Stimulated activated CD8-positive, alpha-beta memory T cell treated with anti-CD3 and anti-CD28 coated beads, Interleukin-2, amount 100 ng/mL, for 48 hours (primary cell): ENCODE measurements at places on chromosomes 6 and 20.
A peak's percentile ranks its signal among the peaks of the same experiment; 100 is the strongest.

DNA sequence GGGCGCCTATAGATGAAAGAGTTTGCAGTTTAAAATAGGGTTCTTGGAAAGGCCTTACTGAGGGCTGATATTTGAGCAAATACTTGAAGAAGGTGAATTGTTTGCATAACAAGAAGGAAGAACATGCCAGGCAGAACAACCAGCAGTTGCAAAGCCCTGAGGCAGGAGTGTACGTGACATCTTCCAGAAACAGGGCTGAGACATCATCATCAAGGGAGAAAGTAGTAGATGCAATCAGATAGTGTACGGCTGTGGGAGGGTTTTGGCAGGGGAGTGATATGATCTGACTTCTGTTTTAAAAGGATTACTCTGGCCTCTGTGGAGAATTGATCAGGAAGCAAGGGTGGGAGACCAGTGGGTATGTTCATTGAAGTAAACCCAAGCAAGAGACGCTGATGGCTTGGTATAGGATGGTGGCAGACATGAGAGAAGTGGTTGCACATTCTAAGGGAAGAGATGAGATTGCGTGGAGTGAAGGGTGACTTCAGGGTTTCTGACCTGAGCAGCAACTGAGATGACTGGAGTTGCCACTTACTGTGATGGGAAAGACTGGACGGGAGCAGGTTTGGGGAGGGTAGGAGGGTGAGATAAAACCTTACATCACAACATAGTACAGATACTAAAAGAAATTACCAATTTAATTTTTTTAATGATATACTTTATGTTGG is 28.8 kb downstream of the RIOK1 start:
- DNase-seq: no peak

GRCh38 chr6:82555801-82556200 is 192.2 kb downstream of the TPBG start:
- no peak for DNase-seq

DNA sequence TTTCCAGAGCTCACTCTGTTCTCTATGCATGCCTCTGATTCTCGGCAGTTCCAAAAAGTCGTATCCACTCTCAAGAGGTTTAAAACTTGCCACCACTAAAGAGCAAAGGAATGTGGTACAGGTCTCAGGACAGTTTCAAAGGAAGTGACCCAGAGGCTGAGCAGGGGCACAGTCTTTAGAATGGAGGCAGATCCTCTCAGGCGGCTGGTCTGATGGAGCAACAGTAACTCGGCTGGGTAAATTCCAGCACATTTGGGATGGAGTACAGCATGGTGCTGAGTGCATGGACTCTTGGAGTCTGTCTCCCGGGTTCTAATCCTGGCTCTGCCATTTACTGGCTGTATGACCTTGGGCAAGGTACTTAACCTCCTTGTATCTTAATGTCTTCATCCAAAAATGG is 88.1 kb upstream of the BACH2 start:
- DNase-seq: no peak

DNA sequence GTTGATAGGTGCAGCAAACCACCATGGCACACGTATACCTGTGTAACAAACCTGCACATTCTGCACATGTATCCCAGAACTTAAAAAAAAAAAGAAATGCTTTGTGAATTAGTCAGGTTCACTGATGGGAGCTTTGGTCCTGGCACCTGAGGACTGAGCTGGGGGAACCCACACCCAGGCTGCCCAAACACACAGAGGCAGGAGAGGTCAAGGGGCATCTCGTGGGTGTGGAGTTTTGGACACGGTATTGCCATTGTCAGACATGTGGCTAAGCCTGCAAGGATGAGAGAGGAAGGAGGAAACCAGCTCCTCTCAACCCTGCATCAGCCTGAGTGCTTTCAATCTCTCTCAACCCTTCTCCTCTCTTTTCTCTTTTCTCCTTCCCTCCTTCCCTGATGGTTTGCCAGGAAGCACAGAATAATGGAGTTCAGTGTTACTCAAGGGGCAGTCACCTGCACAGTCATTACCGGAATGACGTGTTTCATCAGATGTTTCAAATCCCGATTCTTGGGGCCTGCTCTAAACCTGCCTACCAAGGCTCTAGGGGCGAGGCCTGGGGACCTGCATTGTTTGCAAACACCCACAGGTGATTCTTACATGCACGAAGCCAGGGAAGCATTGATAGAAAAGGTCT is 89.9 kb upstream of the NEDD9 start:
- no peak for DNase-seq

DNA sequence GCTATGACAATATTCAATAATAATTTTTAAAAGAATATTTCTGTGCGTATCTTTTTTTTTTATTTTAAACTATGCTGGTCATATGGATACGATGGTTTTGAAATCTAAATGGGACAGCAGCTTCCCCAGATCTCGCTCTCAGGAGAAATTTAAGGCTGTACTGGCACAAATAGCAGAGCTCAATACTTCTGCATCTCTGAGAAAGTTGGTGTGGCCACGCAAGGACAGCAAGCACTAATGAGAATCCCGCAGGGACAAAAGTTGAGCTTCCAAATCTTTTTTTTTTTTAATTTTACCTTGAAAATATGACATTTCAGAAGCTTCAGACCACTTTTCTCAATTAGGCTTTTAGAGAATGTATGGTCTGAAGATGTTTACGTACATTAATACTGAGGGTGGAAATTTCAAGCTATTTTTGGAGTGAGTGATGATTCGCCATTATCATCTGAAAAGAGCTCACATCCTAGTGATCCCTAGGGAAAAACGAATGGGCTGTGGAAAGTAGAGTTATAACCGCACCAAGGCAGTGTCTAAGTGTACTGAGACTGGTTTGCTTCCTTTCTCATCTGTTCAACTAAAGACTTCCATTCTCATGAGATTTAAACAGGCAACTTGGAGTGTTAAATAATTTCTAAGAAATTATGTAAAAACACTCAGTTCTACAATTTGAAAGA is 840.0 kb downstream of the C6orf118 start:
- DNase-seq: no peak

DNA sequence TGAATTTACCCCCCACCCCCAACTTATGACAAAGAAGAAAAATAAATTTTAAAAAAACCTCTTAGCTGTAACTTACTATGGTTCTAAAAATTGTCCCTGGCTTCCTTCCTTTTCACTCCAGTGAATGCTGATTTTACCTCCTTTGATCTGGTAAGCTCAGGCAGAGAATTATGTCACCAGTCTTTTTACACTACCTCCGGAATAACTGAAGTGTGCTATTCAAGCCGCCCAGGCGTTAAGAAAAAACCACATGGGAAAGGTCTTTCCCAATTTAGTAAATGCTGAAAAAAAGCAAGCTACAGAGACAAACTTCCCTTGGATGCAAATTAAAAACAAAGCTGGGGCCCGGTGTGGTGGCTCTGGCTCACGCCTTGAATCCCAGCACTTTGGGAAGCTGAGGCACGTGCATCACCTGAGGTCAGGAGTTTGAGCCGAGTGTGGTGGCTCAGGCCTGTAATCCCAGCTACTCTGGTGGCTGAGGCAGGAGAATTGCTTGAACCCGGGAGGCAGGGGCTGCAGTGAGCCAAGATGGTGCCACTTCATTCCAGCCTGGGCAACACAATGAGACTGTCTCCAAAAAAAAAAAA is 12.4 kb downstream of the SNX5 start:
- no peak for DNase-seq

GRCh38 chr6:144217264-144217663 is 66.9 kb downstream of the STX11 start:
- DNase-seq: no peak

- no peak for DNase-seq
Measured at GRCh38 chr6:92460133-92460532, 959.2 kb downstream of the EPHA7 start.

- no peak for DNase-seq
Measured at GRCh38 chr20:60804918-60805630, 447.0 kb upstream of the CDH4 start.

GRCh38 chr6:42746463-42747391 is 824 bp upstream of the TBCC start:
- DNase-seq: peak; percentile 71

DNA sequence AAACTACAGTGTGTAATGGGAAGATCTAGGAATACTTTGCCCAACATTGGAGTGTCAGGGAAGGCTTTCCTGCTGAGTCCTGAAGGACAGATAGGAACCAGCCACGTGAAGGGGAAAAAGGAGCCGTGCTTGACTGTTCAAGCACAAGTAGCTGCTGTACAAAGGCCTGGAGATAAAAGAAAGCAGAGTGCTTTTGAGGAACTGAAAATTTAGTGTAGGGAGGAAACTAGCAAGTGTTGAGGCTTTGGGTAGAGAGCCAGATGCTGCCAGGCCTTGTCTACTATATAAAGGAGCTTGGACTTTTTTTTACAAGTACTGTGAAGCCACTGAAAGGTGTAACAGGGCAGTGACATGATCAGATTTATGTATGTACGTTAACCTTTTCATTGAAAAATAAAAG is 39.0 kb downstream of the DSE start:
- no peak for DNase-seq

DNA sequence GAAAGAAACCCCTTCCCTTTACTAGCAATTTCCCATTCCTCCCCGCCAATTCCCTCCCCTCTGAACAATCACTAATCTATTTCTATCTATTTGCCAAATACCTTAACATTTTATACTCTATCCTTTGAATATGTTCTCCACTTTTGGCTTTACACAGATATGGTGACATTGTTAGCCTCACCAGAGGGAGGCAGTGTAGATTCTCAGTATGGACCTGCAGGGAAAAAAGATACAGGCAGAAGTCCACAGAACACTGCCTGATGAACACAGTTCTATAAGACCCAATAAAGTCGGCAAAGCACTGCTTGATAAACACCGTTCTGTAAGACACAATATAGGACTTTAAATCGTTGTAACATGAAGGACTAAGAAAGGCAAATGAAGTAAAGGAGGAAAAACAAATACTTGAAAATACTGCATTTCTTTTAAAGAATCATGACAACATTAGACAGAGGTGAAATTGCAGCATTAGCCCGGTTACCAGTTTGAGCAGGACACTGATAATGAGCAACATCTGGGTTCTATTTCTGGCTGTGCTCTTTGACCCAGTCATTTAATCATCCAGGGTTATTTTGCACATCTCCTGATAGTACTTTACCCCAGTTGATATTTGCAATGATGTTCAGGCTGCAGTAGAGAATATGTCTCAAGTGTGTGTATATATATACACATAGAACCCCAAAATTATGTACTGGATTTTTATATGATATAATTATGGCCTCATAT is 296.8 kb downstream of the UTRN start:
- DNase-seq: no peak

- DNase-seq: no peak
Measured at GRCh38 chr20:46213946-46214823, 94.1 kb downstream of the CDH22 start.

GRCh38 chr6:45026003-45026516 is 302.1 kb upstream of the RUNX2 start:
- no peak for DNase-seq

GRCh38 chr6:100366419-100366818 is 98.3 kb downstream of the SIM1 start:
- DNase-seq: no peak

DNA sequence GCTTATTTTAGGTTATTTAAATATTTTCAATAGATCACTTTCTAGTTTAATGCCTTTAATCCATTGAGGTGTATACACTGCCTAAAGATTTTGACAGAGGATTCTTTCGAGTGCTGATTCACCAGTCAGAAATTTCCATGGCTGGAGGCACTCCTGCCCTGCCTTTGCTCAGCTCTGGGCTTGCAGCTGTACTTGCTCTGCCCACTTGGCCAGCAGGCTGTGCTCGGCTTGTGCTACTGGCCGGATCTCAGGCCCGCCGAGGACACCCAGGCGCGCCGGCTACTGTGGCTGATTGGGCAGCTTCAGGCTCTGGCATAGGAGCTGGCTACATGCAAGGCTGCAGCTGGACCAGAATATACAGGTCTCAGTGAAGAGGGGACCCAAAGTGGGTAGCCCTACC is 675.1 kb upstream of the MMS22L start:
- DNase-seq: no peak

DNA sequence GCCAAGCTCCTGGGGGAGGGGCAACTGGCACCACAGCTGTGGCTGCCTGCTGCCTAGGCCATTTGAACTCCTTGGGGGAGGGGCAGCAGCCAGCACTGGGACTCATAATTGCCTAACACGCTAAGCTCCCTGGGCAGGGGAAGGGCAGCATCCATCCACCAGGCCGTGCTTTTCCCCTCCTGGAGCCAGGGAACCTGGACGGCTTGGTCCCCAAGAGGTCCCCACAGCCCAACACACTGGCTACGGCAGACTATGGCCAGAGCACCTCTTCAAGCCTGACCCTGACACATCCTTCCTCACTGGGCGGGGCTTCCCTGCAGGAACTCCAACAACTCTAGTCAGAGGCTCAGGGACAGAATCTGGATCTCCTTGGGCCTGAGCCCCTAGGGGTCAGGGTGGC is 269.4 kb downstream of the RNF144B start:
- no peak for DNase-seq

- DNase-seq: no peak
Measured at GRCh38 chr20:38420388-38421085, 14.6 kb downstream of the SNHG17 start.

- no peak for DNase-seq
Measured at GRCh38 chr20:17543531-17544131, 12.5 kb upstream of the BFSP1 start.

DNA sequence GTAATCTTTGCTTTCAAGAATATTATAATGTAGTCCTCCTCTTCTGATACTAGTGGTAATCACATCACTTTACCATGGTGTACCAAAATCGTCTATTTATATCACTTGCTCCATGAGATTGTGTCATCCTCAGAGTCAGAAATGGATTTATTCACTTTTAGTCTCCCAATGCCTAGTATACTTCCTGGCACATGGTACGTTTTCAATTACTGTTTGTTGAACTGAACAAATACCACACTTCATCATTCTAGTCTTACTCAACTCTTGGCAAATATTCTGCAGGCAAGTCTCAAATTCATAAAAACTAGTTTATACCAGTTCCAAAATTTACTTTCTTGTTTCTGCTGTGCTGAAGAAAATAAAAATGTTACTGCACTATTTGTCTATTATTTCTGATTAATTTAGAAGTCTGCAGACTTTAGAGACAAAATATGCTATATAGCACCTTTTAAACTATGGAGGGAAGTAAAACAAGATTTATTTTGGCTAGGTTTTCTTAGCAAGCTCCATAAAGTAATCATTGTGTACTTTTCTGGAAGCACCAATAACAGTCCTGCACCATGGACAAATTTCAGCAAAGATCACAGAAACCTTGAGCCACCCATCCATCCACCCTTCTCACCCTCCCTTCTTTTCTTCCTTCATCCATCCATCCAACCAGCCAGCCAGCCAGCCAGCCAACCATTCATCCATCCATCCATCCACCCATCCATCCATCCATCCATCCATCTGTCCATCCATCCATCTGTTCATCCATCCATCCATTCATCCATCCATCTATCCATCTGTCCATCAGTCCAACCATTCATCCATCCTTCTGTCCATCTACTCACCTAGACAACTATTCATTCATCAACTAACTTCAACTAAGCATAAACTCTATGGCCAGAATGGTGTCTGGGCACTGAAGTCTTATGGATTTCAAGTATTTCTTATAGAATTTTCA is 102.1 kb upstream of the STMND1 start:
- DNase-seq: no peak

- DNase-seq: no peak
Measured at GRCh38 chr6:137193256-137194070, 20.0 kb upstream of the IL22RA2 start.

- no peak for DNase-seq
Measured at GRCh38 chr20:44008806-44009678, 94.4 kb downstream of the TOX2 start.

GRCh38 chr6:31905041-31905440 is 3.2 kb upstream of the ZBTB12 start:
- DNase-seq: no peak
